ENCODE measurements at places on chromosomes 16 and 17. TPM values are rescaled to one million over a fixed set of nuclear protein-coding genes. Genes with fewer than 3 reads are reported as not detected.

The CENPV gene
- 4.9 TPM for total RNA-seq

The MYL11 gene
- total RNA-seq: not detected

The CLEC18A gene
- 0.86 TPM for total RNA-seq

The OR3A3 gene
- total RNA-seq: not detected

The TBC1D3C gene
- not detected for total RNA-seq

The TNP2 gene
- total RNA-seq: not detected

The EPX gene
- not detected for total RNA-seq

The KRT33A gene
- not detected for total RNA-seq

The TSR1 gene
- 52.3 TPM for total RNA-seq

The CDR2L gene
- total RNA-seq: 25.6 TPM

The IRX5 gene
- total RNA-seq: 0.98 TPM

The DYNLRB2 gene
- not detected for total RNA-seq

The CFAP97D1 gene
- not detected for total RNA-seq

The B4GALNT2 gene
- 2.8 TPM for total RNA-seq

The SKAP1 gene
- total RNA-seq: not detected

The APOH gene
- not detected for total RNA-seq
